ENCODE measurements at places on chromosomes 3 and 15.
A peak's percentile ranks its signal among the peaks of the same experiment; 100 is the strongest.

- DNase-seq = peak; percentile 38
Observed at GRCh38 chr3:177602601-177603147, 405.4 kb upstream of the TBL1XR1 start.

GRCh38 chr3:191963182-191963581 lies 502.2 kb downstream of the PYDC2 start:
- no peak for DNase-seq

GRCh38 chr3:23294770-23295387 lies 91.8 kb downstream of the UBE2E2 start:
- DNase-seq = no peak

- DNase-seq = no peak
Observed at GRCh38 chr15:62094388-62094787, 27.6 kb downstream of the C2CD4A start.

- peak; percentile 26 for DNase-seq
Observed at GRCh38 chr15:84967380-84967779, 14.3 kb upstream of the PDE8A start.

DNA sequence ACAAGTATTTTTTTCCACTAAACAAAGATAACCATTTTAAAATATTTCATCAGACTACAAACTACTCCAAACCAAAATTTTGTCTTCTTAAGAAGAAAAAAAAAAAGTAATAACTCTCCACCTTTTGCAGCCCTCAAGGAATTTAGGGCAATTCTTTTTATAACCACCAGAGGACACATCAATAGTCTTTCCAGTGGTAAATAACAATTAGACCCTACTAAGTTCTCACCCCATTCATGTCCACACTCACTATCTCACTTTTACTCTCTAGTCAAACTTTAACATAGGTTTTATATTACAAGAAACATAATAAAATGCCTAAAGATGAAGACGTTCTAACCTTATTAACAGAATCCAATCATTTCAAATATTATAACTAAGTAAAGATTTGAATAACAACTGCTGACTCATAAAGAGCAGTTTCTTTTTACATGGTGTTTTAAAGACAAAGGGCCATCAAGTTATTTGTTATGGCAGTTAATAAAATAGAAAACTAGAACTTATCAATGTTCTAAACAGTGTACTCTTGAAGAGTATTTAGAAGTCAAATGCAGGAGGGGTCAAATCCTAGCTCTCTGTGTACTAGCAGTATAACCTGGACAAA lies 33.0 kb downstream of the CCDC39 start:
- DNase-seq = no peak

DNA sequence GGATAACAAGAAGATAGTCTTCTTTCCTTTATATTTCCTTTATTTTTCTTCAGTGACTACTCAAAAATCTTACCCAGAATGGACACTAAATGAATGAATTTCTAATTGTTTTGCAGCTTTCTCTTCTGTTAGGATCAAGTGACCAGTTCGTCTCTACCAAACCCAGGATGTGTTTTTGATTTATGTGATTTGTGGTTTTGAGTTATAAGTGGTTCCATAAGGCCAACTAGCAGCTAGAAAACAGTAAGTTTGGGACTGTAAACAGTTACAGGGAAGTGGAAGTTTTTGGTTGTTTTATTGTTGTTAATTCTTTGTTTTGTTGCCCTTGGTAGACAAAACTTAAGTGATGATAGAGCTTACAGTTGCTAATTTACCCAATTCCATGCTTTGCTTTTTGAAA lies 456.5 kb downstream of the IL5RA start:
- DNase-seq = no peak

GRCh38 chr3:79598594-79598993 lies 169.2 kb downstream of the ROBO1 start:
- no peak for DNase-seq

- DNase-seq = no peak
Observed at GRCh38 chr3:129263161-129263910, 13.9 kb downstream of the COPG1 start.

DNA sequence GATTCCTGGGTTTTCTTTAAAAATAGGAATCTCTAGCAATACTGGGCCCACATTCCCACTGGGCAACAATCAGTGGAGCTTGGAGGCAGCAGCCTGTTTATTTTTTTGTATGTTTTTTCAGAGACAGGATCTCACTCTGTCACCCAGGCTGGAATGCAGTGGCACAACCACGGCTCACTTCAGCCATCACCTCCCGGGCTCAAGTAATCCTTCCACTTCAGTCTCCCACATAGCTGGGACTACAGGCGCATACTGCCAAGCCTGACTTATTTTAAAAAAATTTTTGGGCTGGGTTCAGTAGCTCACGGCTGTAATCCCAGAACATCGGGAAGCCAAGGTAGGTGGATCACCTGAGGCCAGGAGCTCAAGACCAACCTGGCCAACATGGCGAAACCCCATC lies 29.1 kb upstream of the GNB5 start:
- DNase-seq = no peak
